ENCODE measurements at places on chromosomes 5 and 9.

DNA sequence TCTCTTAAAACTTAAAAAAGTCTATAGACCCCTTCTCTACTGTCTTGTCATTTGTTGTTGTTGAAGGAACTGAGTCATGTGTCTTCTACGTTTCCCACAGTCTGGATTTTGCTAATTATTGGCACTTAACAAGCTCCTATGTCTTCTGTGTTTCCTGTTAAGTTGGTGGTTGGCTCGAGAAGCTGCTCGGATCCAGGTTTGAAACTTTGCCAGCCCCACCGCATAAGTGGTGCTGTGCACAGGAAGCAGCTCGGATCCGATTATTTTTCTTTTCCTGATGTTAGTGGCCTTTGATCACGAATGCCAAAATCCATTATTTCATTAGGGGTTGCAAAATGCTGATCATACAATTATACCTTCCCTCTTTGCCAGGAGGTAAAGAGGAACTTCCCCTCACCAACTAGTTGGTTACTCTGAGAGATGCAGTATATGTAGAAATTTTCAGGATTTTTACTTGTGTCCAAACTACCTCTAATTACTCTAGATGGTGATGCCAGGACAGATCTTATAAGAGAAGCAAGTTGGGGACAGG, 186.5 kb downstream of the NSG2 start:
- DNase-seq, result no peak

DNA sequence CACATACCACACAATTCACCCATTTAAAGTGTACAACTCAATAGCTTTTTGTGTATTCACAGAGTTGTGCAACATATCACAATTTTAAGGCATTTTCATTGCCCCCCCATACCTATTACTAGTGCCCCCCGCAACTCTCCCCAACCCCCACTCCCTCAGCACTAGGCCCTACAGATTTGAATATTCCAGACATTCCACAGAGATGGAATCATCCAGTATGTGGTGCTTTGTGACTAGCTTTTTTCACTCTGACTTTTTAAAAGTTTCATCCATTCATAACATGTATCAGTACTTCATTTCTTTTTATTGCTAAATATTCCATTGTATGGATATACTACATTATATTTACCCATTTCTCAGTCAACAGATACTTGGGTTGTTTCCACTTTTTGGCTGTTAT, 102.9 kb upstream of the LRRTM2 start:
- DNase-seq, result no peak

GRCh38 chr9:37031902-37032301, 2.2 kb downstream of the PAX5 start:
- no peak for DNase-seq

DNA sequence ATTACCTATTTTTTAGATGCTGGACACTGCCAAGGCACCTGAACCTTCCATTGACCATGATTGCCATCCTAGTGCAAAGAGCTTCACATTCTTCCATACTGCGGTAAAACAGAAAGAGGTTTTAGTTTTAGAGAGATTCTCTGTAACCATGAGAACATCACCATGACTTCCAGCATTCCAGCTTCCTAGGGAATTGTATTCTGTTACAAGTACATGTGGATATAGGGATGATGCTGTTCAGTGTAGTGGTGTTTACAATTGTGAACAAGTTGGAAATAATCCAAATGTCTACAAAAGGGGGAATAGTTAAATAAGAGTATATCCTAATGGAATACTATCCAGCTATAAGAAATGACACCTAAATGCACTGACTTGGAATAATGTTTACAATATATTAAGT, 22.4 kb downstream of the NIPSNAP3B start:
- no peak for DNase-seq

GRCh38 chr5:127294829-127295228, 4.2 kb downstream of the MEGF10 start:
- DNase-seq, result no peak

DNA sequence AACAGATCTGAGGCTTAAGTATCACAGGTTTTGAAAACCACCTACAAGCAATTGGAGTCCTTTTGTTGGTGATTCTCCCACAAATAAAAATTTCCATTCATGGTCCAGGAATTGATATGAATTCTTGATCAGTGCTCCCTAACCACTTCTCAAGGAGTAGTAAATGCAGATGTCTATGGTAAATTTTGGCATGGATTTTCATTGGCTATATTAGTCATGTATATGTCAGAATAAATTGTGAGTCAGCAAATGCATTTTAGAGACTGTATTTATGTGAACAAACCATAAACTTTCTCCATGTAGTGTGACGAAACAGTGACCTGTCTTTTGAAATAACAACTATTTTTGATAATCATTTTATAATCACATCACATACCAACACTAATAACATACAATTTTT, 611.1 kb downstream of the HTR1A start:
- DNase-seq, result peak; percentile 18

DNA sequence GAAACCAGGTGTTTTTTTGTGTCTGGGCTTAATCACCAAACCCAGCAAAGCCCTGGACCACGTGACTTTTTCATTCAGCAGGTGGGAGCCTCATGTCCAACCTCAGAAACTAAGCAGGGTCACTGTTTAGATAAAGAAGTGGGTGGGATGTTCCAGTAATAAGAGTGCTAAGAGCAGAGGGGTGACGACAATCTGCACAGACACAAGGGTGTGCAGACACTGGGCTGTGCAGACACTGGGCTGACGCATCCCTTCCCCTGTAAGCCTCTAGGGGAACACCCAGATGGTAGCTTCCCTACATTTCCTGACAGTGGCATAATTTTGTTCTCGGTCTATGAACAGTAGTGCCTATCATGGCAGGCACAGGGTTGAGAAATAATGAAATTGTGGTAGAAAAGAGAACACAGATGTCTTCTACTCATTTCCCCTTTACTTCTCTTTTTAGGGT, 85.1 kb downstream of the SAXO1 start:
- DNase-seq, result no peak

GRCh38 chr5:127307868-127308267, 17.3 kb downstream of the MEGF10 start:
- DNase-seq, result no peak

DNA sequence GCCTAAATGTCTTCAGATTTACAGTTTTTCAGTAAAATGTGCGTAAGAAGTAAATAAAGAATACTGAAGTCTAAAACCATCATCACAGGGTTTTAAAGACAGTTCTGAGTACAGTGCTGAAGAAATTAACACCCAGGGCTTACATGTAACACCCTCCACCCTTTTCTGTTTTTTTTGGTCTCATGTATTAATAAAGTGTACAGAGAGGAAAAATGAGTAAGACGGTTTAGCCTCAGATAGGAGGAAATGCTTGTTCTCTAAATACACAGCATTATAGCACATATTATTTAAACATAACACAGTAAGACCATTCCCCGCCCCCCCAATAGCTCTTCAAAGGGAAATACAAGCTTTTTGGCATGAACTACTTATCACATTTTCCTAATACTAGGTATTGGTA, 119.3 kb downstream of the CHSY3 start:
- no peak for DNase-seq

- DNase-seq, result no peak
Measured at GRCh38 chr9:9792144-9792857, 820.5 kb downstream of the PTPRD start.

DNA sequence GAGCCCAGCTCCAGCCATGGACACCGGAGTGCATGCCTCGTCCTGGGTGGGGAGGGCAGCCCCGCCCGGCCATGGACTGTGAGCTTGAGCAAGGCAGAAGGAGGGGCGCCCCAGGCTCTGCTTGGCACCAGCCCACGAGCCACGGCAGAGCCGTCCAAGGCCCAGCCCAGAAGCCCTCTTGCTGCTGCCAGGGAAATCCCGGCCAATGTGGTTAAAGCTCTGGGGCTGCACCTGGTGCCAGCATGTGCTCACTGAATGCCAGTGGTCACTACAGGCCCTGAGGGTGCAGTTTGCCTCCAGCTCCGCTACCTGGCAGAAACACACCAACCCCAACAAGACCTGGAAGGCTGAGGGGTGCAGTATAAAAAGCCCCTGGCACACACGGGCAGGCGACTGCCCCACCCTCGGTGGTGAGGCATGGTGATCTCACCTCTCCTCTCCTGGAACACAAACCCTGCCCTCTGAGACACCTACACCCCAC, 11.8 kb downstream of the BRD3 start:
- DNase-seq, result no peak

DNA sequence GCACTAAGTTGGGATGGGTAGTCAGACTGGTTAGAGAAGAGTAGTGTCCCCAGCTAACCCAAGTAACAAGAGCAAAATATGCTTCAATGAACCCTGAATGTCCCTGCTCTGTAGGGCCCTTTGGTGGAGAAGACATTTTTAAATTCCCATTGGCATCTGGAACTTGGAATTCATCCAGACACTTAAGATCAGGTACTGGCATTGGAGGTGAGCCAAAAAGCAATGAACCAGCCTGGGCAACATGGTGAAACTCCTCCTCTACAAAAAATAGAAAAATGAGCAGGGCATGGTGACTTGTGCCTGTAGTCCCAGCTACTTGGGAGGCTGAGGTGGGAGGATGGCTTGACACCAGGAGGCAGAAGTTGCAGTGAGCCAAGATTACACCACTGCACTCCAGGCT, 58.9 kb upstream of the ZNF618 start:
- DNase-seq, result no peak

GRCh38 chr5:116145416-116145815, 60.6 kb downstream of the COMMD10 start:
- no peak for DNase-seq

DNA sequence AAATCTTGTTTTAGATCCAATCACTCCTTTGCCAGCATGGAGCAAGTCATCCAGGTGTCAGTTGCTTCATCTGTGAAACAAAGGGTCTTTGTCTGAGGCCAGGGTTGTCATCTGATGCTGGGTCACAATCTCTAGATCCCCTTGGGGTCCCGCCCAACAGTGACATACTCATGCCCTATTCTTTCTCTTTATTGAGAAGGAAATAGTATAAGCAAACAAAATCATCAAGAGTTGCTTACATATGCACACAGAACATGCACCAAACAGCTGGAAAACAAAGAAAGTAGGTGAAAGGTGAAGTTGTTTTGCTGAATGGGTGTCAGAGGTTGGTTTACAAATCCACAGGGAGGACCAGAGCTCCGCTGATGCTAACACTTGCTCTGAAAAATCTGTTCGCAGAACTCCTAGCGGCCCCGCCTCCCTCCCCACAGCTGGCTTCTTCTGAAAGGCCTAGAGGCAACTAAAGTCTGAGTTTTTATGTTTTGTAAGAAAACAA, 106.1 kb upstream of the SLC44A1 start:
- DNase-seq, result no peak

Data from HS-5 (cell line).